ENCODE measurements at places on chromosomes 3 and 15. TPM values are rescaled to one million over a fixed set of nuclear protein-coding genes. Genes with fewer than 3 reads are reported as not detected.

- H3K4me3 ChIP-seq: no peak overlapping the region
- no peaks in the 10 kb centered on the region for H3K27me3 ChIP-seq
- H3K27ac ChIP-seq: no peak overlapping the region
- H3K36me3 ChIP-seq: no peaks in the 10 kb centered on the region
These were observed 275.2 kb upstream of the KCNMB2 start for GRCh38 chr3:178260887-178261565.

The GPR149 gene
- total RNA-seq: not detected

GRCh38 chr15:39404767-39405181 is 176.1 kb upstream of the THBS1 start:
- no peaks in the 10 kb centered on the region for H3K36me3 ChIP-seq
- DNase-seq: no peak
- no peaks in the 10 kb centered on the region for H3K4me1 ChIP-seq
- no peak overlapping the region for H3K27ac ChIP-seq

DNA sequence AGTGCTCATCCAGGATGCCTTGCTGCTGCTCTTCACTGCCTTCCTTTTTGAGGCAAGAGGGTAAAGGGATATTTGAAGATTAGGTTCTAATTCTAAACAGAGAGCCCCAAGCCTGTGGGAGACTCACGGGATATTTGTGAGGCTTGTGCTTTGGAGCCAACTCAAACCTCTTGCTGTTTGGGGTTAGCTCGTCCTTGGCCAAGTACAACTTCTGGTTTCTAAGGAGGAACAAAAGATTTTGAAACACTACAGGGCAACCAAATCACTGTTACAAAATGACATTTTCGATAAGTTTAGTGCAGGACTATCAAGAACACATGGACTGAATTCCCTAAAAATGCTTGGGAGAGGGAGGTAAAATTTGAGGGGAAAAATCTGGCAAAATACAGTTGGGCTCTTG is 190.2 kb downstream of the RORA start:
- no peak for DNase-seq
- H3K4me1 ChIP-seq: no peaks in the 10 kb centered on the region
- no peaks in the 10 kb centered on the region for H3K36me3 ChIP-seq
- no peak overlapping the region for H3K4me3 ChIP-seq
- H3K27ac ChIP-seq: no peak overlapping the region

- H3K4me1 ChIP-seq: no peaks in the 10 kb centered on the region
- no peak overlapping the region for H3K27ac ChIP-seq
- H3K36me3 ChIP-seq: peaks cover 2% of the 10 kb centered on the region
- H3K4me3 ChIP-seq: no peak overlapping the region
- DNase-seq: no peak
These were observed 149.3 kb downstream of the VPS13C start for GRCh38 chr15:61910839-61911369.

The CADPS gene
- total RNA-seq: 5.4 TPM

The TIMP4 gene
- total RNA-seq: 8.5 TPM

GRCh38 chr3:79097964-79098660 is 669.7 kb downstream of the ROBO1 start:
- H3K27me3 ChIP-seq: no peaks in the 10 kb centered on the region
- no peak overlapping the region for H3K4me3 ChIP-seq
- no peak for DNase-seq
- H3K27ac ChIP-seq: no peak overlapping the region
- no peaks in the 10 kb centered on the region for H3K4me1 ChIP-seq
- H3K36me3 ChIP-seq: no peaks in the 10 kb centered on the region

- no peaks in the 10 kb centered on the region for H3K4me1 ChIP-seq
- H3K27me3 ChIP-seq: no peaks in the 10 kb centered on the region
- DNase-seq: no peak
- H3K36me3 ChIP-seq: peaks cover 10% of the 10 kb centered on the region
These were observed 734.1 kb downstream of the FHIT start for GRCh38 chr3:60517134-60517533.

The SETMAR gene
- 28.6 TPM for total RNA-seq

DNA sequence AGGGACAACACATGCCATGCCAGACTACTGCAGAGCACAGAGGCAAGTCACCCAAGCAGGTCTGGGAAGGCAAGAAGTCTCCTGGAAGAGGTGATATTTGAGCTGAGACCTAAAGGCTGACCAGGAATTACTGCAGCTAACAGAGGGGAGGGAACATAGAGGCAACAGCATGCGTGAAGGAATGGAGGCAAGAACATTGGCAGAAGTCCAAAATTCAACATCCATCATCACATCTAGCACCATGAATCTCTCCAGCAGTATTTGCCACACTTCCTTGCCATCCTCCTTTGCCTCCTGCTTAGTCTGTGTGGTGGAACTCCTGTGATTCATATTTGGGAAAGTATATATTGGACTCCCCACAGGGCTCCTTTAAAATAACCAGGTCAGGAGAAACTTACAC is 870 bp upstream of the TSEN2 start:
- H3K4me1 ChIP-seq: peaks cover 3% of the 10 kb centered on the region
- peak overlapping the region; percentile 92 for H3K4me3 ChIP-seq
- H3K27me3 ChIP-seq: no peaks in the 10 kb centered on the region
- DNase-seq: no peak
- H3K27ac ChIP-seq: no peak overlapping the region

Data from H9 (cell line).